ENCODE measurements at places on chromosomes 1 and 21. TPM values are rescaled to one million over a fixed set of nuclear protein-coding genes. Genes with fewer than 3 reads are reported as not detected.

DENND4B gene
- total RNA-seq, result 18.0 TPM

RNF2 gene
- total RNA-seq, result 72.0 TPM

GNG4 gene
- total RNA-seq, result 1.2 TPM

DNA sequence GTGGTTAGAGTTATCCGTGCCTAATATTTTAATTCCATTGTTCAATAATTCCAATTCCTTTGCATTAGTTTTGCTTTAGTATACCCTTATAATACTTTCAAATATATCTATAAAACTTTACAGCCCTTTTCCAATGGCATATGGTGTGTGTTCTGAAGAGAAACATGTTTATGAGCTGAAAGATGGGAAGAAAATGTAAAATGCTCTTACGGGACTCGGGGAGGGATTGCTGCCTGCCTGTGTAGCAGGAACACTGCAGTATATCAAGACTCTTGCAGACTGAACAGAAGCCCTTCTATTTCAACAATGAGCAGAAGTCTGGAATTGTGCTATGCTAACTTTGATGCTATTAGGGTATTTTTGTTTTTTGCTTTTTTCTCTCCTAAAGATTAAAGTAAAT, 406.8 kb downstream of the PTBP2 start:
- no peak for DNase-seq

KRTAP19-1 gene
- not detected for total RNA-seq

CYP4Z1 gene
- not detected for total RNA-seq

All from dermis blood vessel endothelial cell (primary cell).